ENCODE measurements at places on chromosomes 16 and 17.
A peak's percentile ranks its signal among the peaks of the same experiment; 100 is the strongest.

DNA sequence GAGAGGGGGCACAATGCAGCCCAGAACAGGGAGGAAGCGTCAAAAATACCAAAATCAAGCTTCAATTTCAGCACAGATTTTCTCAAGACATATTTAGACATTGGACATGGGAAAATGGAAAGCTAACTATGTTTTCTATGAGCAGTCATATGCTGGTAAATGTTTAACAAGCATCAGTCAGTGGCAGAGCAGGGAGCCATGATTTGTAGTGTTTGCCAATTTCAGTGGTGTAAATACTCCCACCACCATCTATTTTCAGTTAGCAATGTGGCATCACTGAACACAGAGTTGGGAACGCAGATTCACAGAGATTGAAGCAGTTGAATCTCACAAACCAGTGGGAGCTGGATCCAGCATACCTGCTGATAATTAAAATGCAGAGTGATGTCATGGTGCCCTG lies 24.6 kb upstream of the MYOCD start:
- H3K4me3 ChIP-seq, result no peak overlapping the region
- H3K36me3 ChIP-seq, result no peaks in the 10 kb centered on the region
- no peak overlapping the region for H3K27ac ChIP-seq
- H3K27me3 ChIP-seq, result no peaks in the 10 kb centered on the region

DNA sequence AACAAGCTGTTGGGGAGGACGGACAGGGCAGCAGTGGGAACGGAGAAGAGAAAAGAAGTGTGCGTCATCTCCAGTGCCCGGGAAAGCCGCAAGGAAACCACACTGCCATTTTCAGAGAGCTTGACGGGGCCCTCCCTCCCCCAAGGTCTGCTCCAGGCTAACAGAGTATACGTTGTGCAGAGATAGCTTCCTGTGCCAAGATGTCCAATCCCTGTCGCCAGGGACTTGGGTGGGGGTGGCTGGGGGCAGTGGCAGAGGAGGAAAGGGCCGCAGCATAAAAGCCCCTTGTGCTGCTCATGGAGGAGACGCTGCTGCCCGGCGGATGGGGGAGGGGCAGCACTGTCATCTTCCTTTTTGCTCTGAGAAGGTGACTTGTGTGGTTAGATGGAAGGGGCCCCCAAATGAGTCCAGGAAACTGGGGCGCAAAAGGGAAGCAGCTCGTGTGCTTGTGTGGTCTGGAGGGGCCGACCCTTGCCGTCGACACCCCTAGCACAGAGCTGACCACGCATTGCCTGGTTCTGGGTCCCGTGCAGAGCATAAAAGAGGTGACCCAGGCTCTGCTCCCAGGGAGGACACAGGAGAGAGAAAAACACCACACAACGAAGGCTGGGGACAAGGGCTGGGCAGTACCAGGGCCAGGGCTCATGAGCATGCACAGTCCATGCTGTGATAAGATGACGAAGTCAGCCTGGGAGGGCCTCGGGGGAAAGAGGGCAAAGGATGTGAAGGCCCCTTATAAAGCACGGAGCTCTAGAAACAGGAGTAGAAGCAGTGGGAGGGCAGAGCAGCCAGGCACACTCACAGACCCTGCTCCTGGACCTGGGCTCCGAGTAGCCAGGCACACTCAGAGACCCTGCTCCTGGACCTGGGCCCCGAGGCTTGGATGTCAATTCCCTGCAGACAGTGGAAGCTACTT lies 372.7 kb downstream of the SLC39A11 start:
- H3K36me3 ChIP-seq, result no peaks in the 10 kb centered on the region
- no peak overlapping the region for H3K27ac ChIP-seq
- no peak for DNase-seq

GRCh38 chr17:1328437-1328836 lies 49.0 kb downstream of the TRARG1 start:
- no peaks in the 10 kb centered on the region for H3K4me1 ChIP-seq
- H3K4me3 ChIP-seq, result no peak overlapping the region
- H3K27me3 ChIP-seq, result peaks cover 30% of the 10 kb centered on the region
- no peak for DNase-seq

- peaks cover 9% of the 10 kb centered on the region for H3K4me1 ChIP-seq
- peaks cover 3% of the 10 kb centered on the region for H3K27me3 ChIP-seq
- H3K36me3 ChIP-seq, result no peaks in the 10 kb centered on the region
These were observed 34.3 kb upstream of the WSCD1 start for GRCh38 chr17:6035801-6036394.

- no peaks in the 10 kb centered on the region for H3K36me3 ChIP-seq
- no peak for DNase-seq
- no peak overlapping the region for H3K27ac ChIP-seq
- peaks cover 50% of the 10 kb centered on the region for H3K4me1 ChIP-seq
- H3K4me3 ChIP-seq, result no peak overlapping the region
- H3K27me3 ChIP-seq, result peaks cover 17% of the 10 kb centered on the region
These were observed 32.1 kb upstream of the CDC42EP4 start for GRCh38 chr17:73343739-73344454.

DNA sequence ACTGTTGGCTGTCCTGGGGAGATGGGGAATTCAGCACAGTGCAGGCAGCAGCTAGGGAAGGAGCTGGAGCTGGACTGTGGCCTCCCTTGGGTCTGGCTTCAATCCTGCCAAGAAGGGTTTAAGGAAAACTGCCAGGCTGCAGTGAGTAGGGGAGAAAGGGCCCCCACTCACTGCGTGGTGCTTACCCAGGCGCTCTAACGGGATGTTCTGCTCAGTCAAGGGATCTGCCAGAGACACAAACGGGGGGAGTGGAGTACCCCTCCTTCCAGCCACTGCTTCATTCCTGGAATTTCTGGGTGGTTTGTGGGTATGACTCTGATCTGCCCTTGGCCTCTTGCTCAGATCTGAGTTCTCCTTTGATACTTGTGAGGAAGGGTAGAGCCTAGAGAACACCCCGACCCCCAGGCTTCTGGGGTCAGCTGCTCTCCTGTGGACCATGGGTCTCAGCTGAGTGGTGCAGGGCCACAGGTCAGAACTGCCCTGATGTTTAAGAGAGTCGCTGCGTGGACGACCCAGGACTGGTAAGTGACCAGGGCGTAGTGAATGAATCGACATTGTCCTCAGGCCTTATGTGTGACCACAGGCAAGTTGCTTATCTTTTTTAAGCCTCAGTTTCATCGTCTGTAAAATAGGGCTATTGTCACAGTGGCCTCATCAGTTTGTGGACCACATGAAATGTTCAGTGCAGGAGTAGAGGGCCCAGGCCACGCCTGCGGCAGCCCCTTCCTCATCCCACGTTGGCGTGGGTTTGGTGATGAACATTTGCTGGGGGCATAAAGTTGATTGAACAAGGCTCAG lies 9.6 kb downstream of the CRISPLD2 start:
- H3K27ac ChIP-seq, result no peak overlapping the region
- H3K36me3 ChIP-seq, result no peaks in the 10 kb centered on the region
- H3K4me1 ChIP-seq, result peaks cover 16% of the 10 kb centered on the region
- H3K4me3 ChIP-seq, result no peak overlapping the region
- no peak for DNase-seq
- peaks cover 13% of the 10 kb centered on the region for H3K27me3 ChIP-seq

DNA sequence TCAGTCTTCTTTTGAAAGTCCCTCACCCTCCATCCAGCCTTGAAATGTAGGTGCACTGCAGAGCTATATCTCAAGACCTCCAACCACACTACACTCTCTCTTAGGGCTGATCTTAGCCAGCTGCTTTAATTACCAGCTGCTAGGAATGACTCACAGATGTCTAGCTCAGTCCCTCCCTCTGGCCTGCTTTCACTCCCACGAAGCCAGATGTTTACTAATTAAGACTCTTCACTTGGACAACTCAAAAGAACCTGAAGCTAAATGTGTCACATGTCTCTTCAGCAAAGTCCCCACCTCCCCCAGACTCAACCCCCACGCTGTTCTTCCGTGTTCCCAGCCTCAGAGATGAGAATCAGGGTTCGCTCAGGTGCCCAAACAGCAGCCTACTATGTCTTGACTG lies 2.6 kb downstream of the GTF3C1 start:
- no peak for DNase-seq
- no peaks in the 10 kb centered on the region for H3K27me3 ChIP-seq
- no peak overlapping the region for H3K4me3 ChIP-seq
- H3K4me1 ChIP-seq, result peaks cover 34% of the 10 kb centered on the region
- H3K27ac ChIP-seq, result no peak overlapping the region

- DNase-seq, result no peak
- no peaks in the 10 kb centered on the region for H3K36me3 ChIP-seq
- H3K27ac ChIP-seq, result no peak overlapping the region
These were observed 5.3 kb downstream of the TMEM114 start for GRCh38 chr16:8585041-8585440.

GRCh38 chr16:2500430-2500917 lies 13.3 kb upstream of the ATP6V0C start:
- no peak overlapping the region for H3K4me3 ChIP-seq
- peaks cover 22% of the 10 kb centered on the region for H3K4me1 ChIP-seq
- no peaks in the 10 kb centered on the region for H3K27me3 ChIP-seq
- peaks cover 29% of the 10 kb centered on the region for H3K36me3 ChIP-seq
- no peak for DNase-seq

- no peaks in the 10 kb centered on the region for H3K4me1 ChIP-seq
- no peak for DNase-seq
- H3K27me3 ChIP-seq, result no peaks in the 10 kb centered on the region
- H3K4me3 ChIP-seq, result no peak overlapping the region
- no peaks in the 10 kb centered on the region for H3K36me3 ChIP-seq
These were observed 519.8 kb downstream of the HS3ST4 start for GRCh38 chr16:26211542-26211941.

- DNase-seq, result peak; percentile 71
- no peaks in the 10 kb centered on the region for H3K27me3 ChIP-seq
- H3K4me3 ChIP-seq, result no peak overlapping the region
These were observed 15.4 kb downstream of the HS3ST3B1 start for GRCh38 chr17:14316126-14316832.

DNA sequence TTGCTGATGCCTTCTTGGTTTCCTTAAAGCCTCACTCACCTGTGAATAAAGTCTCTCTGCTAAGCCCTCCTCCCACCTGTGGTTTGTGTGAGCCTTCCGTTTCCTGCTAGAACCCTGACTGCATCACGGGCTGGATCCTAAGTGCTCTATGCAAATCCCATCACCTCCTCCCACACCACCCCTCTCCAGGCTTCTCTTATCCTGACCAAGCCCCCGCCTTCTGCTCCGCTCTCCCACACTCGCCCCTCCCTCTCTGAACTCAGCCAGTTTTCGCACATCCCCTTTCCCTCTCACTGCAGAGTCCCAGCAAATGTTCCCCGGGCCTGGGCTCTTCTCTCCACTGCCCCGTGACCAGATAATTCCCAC lies 51.8 kb downstream of the PIMREG start:
- no peak overlapping the region for H3K27ac ChIP-seq
- H3K27me3 ChIP-seq, result no peaks in the 10 kb centered on the region
- H3K4me1 ChIP-seq, result no peaks in the 10 kb centered on the region

DNA sequence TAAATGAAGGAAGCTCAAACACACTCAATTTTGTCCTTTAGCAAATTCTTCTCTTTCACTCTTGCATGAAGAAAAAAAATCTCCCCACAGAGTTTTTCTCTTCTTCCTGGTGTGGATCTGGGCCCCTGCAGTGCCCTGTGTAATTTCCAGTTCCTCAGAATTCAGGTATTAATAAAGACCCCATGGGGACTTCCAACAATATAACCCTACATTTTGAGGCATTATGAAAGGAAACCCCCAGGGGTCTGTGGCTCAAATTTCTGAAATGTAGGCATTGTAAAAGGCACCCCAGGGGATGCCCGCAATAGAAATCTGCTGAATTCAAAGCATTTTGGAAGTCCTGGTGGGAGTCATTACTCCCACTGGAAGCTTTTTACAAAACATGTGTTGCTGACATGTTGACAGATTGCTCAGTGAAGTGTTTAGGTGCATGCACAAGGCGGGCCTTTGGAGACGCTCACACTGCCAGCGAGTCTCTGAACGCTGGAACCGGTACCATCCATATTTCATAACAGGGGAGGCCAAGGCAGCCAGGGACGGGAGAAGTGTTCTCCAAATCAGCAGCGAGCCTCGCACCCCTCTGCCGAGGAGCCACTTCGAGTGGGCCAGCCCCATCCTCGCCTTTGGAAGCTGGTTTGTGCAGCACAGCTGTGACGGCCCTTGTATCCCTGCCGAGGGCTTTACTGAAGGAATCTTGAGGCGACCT lies 154.0 kb downstream of the ZNF423 start:
- H3K27ac ChIP-seq, result no peak overlapping the region
- H3K4me3 ChIP-seq, result no peak overlapping the region
- DNase-seq, result no peak
- no peaks in the 10 kb centered on the region for H3K4me1 ChIP-seq
- no peaks in the 10 kb centered on the region for H3K36me3 ChIP-seq
- peaks cover 19% of the 10 kb centered on the region for H3K27me3 ChIP-seq

DNA sequence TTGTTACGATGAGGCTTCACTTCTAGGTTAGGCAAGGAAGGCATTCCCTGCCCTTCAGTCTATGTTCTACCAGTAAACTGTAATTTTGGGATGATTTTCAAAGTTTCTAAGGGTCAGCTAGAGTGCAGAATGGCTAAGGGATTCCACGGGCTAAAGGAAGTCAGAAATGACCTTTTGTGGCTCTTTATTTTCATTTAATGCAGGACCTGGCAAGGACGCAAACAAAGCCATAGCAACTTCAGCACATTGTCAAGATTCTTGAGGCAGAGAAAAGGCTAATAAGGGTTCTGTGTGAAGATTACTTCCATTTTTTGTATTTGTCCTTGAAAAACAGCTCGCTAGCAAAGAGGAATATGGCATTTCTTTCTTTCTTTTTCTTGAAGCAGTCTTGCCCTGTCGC lies 76.6 kb downstream of the STX8 start:
- H3K4me3 ChIP-seq, result no peak overlapping the region
- no peaks in the 10 kb centered on the region for H3K4me1 ChIP-seq
- no peak overlapping the region for H3K27ac ChIP-seq
- H3K36me3 ChIP-seq, result no peaks in the 10 kb centered on the region

GRCh38 chr16:85625053-85625452 lies 11.9 kb downstream of the GSE1 start:
- H3K27me3 ChIP-seq, result no peaks in the 10 kb centered on the region
- H3K4me1 ChIP-seq, result peaks cover 44% of the 10 kb centered on the region
- no peak overlapping the region for H3K4me3 ChIP-seq
- H3K27ac ChIP-seq, result no peak overlapping the region
- peaks cover 22% of the 10 kb centered on the region for H3K36me3 ChIP-seq
- DNase-seq, result no peak

- H3K27me3 ChIP-seq, result no peaks in the 10 kb centered on the region
- H3K4me1 ChIP-seq, result no peaks in the 10 kb centered on the region
- H3K4me3 ChIP-seq, result no peak overlapping the region
- no peaks in the 10 kb centered on the region for H3K36me3 ChIP-seq
- H3K27ac ChIP-seq, result no peak overlapping the region
These were observed 218.8 kb downstream of the RAB11FIP4 start for GRCh38 chr17:31609996-31610910.

- no peak for DNase-seq
- H3K27me3 ChIP-seq, result peaks cover 24% of the 10 kb centered on the region
- H3K4me3 ChIP-seq, result no peak overlapping the region
- H3K36me3 ChIP-seq, result no peaks in the 10 kb centered on the region
These were observed 8.7 kb upstream of the CACNG4 start for GRCh38 chr17:66955821-66956220.

GRCh38 chr16:56547949-56548567 lies 16.8 kb upstream of the MT4 start:
- DNase-seq, result no peak
- no peak overlapping the region for H3K27ac ChIP-seq
- H3K4me1 ChIP-seq, result peaks cover 70% of the 10 kb centered on the region
- peaks cover 14% of the 10 kb centered on the region for H3K27me3 ChIP-seq
- H3K36me3 ChIP-seq, result no peaks in the 10 kb centered on the region

Measured in HepG2 (cell line).